Caki2 (cell line): ENCODE measurements at places on chromosomes 5 and 9. TPM values are rescaled to one million over a fixed set of nuclear protein-coding genes. Genes with fewer than 3 reads are reported as not detected.
A peak's percentile ranks its signal among the peaks of the same experiment; 100 is the strongest.

The GBGT1 gene
- not detected in 2 replicates for total RNA-seq

DNA sequence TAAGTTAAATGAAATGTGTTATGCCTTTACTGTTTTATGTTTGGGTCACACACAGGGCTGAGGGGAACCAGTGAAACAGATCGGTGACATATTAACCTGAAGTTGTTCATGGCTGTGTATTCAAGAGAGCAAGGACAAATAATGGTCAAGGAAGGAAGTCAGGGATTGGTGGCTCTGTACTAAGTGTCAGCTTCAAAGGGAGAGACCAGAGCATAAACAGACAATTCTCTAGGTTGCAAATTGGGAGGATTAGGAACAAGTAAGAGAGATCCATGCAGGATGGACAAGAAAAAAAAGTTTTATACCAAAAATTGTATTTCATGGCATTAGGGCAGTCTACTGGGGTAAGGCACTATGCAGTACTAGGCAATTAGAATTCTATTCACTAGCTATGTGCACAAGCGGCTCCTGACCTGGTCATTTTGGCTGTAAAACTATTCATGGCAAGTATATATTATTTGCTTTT is 156.3 kb downstream of the PLPPR1 start:
- no peak for DNase-seq

DNA sequence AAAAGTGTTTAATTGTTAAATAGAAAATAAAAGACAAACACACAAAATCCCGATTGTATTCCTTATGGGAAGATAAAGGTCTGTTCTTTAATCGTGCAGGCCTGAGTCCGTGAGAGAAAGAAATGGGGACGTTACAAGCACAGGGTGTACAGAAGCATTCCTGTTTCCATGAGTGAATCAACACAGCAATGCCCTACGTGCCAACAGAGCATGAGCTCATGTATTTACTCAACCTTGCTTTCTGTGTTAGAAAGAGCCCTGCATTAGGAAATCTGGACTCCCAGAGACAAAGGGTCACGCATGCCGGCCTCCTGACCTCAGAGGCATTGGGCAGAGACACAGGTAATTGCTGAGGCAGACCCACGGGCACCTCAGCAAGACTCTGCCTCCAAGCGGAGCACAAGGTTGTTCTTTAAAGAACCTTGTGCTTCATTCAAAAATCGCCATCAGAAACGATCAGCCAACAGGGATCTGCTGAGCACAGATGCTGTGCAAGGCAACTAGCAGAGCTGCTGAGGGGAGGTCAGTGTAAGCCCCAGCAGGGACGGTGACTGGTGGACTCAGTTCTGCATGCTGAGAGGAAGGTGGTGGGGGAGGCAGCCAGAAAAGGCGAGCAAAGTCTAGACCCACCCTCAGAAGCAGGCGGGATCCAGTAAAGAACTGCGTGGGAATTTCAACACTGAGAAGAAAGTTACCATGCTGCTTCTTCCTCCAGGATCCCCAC is 101.0 kb downstream of the TLE1 start:
- peak; percentile 90 for DNase-seq

DNA sequence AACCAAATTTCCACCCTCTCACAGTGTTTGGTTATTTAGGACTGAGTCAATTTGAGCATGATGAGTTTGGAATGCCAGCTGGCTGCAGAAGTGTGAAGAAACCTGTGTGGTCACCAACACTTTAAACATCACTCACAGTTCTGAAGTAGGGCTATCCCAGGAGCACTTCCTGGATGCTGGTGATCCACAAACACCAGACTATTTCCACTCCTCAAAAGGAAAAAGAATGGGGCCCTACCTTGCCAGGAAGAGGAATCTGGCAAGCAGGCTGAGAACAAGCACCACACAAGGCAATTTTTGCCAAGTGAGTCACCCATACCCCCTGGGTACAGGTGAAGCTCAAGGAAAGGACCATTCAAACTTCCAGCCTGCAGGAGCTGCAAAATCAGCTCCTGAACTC is 294.2 kb upstream of the PTGER4 start:
- peak; percentile 46 for DNase-seq

GRCh38 chr5:54363669-54364068 is 53.3 kb upstream of the ARL15 start:
- no peak for DNase-seq

GRCh38 chr5:76737846-76738245 is 21.9 kb downstream of the F2R start:
- DNase-seq = no peak

DNA sequence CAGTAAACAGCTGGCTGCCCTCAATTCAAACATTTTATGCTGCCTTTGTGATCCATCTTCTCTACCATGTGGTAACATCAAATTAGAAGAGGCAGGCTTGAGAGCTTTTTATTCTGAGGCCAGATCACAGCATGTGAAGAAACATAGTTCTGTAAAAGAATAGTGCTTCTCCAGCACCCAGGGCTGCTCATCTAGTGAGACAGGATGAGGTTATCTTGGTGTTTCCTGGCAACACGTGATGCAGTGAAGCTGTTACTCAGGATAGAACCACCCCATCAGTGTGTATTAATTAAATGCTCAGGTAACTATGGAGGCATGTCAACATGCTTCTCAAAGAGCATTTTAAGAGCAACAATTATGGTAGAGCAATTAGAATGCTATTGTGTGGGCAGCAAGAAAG is 400.5 kb upstream of the ACO1 start:
- DNase-seq = no peak
